HFF-Myc (cell line): ENCODE measurements at places on chromosomes 2 and 18.

DNA sequence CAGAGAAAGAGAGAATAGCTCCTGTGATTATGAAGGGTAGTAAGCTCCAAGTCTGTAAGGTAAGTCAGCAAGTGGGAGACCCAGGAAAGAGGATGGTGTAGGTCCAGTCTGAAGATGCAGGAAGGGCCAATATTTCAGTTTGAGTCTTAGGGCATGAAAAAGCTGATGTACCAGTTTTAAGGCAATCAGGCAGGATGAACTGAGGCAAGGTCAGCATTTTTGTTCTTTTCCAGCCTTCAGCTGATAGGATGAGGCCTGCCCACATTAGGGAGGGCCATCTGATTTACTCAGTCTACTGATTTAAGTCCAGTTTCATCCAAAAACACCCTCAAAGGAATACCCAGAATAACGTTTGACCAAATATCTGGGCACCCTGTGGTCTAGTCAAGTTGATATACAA lies 347.3 kb downstream of the CMPK2 start:
- no peak for DNase-seq

GRCh38 chr2:16330012-16330411 lies 335.6 kb downstream of the CYRIA start:
- DNase-seq = no peak

GRCh38 chr18:36772241-36772723 lies 56.5 kb downstream of the TPGS2 start:
- no peak for DNase-seq

DNA sequence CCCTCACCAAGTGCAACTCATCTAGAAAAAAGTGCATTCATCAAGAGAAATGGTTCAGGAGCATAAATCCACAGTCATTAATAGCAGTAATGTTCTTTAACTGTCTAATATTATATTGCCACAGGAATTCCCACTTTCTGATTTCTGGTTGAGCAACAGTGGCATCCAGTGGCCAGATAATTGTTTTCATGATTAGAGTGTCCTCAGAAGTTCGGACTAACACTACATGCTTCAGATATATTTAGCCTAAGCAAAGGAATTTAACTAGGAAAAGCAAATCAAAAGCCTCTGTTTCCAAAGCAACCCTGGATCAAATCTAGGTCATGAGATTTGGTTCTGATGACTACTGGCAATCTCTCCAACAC lies 9.8 kb upstream of the ERBB4 start:
- DNase-seq = peak; percentile 5

DNA sequence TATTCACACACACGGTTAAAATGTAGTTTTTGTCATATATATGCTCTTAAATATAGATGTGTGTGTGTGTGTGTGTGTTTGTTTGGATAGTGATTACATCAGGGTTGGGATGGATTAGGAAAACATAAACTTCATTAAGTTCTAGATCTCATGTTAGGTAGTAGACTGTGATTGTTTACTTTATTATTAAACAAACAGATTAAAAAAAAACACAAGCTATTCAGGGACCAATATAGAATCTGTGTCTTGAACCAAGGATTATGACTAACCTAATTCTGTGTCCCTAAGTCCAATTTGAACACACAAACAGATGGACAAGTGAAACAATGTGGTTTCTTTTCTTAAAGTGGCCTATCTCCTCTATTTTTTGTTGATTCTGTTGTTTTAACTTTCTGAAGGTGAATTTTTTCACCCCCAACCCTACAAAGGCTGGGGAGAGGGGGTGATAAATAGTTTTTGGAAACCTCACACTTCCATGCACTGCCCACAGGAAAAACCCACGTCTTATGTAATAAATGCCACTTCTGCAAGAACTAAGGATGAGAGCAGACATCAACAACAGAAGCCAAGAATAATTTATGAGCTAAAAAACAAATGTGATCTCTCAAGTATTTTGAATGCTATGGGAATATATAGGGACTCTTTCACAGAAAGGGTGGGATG lies 40.7 kb downstream of the IL1R2 start:
- no peak for DNase-seq

DNA sequence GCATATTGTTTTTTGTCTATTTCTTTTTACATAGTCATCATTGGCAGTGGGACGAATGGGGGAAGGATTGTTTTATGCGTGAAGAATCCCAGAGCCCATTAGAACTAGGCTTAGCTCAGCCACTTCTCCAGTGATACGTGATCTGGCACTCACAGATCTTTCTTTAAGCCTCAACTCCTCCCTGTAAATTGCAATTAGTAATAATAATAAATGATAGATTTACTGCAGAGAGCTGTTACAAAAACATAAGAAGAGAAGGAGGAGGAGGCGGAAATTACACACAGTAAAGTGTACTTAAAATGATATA lies 629.3 kb downstream of the NRXN1 start:
- DNase-seq = no peak

DNA sequence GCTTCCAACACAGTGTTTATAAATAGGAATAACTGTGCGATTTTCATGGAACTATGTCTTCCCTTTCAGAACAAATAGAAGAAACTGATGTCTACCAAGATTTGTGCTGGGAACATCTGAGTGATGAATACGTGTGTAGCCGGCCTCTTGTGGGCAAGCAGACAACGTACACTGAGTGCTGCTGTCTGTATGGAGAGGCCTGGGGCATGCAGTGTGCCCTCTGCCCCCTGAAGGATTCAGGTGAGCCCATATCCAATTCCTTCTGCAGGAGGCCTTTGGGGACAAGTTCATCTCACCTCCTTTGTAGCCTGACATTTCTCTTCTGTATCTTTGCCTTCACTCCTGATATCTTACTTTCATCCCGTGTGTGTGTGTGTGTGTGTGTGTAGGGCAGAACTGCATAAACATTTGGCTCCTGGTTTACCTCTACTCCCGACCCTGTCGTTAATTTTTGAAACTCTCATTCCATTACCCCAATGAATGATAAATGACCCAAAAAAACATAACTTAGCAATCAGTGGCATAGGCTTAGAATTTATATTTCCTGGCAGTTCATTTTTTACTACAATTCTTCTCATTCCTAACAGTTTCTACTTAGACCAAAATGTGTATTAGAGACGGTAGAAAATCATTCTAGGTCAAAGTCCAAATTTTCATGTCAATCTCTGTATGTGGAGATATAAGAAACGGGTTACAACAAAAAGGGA lies 111.0 kb upstream of the RASGRP3 start:
- DNase-seq = no peak

DNA sequence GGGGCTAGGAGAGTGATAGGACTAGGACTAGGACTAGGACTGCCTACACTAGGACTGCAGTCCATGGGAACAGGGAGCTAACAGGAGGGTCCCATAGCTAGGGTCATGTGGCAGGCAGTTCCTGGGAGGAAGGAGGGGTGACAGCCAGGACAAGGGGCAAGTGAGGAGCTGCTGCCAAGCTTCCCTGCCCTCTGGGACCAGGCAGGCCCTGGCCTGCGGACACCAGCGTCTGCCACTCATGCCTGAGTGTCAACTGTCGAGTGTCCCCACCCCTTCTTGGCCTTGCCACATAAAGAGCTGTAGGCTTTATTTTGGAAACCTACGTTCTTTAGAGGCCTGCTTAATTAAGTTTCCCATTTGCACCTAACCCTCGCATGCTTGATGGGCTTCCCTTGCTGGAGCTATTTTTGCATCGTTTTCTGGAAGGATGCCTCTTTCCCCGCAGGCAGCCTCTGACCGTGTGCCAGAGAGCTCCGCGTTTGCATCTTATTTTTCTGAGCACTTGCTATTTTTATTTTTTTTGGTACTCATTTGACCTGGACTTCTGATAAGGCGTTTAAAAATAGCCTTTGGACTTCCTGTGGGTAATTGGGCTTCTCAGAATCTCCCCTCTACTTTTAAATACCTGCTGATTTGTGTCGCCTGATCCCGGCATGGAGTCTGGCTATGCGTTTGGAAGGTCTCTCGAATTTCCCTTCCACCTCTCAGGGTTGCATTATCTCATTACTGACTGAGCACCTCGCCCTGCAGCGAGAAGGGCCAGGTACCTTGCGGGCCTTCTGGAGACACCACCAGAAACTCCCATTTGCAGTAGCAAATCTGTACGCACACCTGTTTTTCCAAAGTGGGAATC lies 66.4 kb downstream of the SH3RF3 start:
- no peak for DNase-seq

GRCh38 chr2:122883849-122884248 lies 1128.4 kb downstream of the TSN start:
- DNase-seq = no peak

- DNase-seq = no peak
Measured at GRCh38 chr2:163701399-163702195, 34.2 kb downstream of the FIGN start.

DNA sequence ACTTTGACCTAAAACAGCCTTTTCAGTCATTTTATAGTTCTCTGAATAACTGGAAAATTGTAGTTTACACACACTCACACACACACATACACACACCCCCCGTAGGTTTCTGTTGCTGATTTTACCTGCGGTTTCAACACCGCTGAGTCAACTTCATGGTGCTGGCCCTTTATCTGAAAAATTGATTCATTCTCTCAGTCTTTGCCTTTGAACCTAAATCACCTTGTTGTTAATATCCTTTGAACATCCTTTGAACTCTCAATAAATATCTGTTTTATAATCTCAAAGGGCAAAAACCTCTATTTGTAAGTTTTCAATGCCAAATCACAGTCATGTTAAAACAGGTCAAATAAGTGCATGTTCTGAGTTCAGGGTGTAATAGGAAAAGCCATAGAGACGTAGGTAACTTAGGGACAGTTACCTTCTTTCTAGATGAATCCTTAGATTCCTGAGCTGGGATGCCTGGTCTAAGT lies 109.0 kb upstream of the BZW1 start:
- no peak for DNase-seq

DNA sequence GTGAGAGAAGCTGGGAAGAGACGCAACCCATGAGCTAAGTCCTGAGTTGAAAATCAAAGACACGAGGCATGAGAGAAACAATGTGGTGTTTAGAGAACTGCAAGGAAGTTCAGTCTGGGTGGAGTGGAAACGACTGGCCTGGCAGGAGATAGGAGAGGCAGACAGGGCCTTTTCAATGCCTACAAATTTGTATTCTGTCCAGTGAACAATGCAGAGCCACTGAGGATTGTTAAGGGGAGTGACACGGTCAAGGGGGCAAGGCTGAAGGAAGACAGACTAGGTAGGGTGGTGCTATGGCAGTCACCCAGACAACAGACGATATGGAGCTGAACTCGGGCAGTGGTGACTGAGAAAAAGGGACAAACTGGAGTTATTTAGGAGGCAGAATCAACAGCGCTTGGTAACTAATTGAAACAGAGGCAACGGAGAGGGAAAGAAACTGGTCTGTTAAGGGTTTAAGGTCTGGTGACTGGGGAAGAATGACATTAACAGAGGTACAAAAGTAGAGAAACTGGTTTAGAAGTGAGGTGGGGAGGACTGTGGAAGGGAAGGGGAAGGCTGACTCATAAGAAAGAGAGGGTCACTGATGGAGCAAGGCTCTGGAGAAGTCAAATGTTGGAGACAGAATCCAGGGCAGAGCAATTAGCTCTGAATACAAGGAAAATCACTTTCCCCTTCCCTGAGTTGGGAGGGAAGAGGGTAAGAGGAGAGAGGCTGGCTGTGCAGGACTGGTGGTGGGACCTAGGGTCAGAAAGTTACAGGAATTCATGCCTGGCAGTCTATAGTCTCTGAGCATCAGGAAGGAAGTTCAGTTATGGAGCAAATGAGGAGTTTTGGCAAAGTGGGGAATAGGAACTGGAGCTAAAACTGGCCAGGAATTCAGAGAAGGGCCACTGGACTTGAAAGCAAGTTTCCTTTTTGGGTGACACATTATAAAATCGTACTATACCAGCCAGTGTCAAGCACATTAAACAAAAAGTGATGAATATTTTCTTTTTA lies 63.4 kb upstream of the CHRNA1 start:
- DNase-seq = no peak

DNA sequence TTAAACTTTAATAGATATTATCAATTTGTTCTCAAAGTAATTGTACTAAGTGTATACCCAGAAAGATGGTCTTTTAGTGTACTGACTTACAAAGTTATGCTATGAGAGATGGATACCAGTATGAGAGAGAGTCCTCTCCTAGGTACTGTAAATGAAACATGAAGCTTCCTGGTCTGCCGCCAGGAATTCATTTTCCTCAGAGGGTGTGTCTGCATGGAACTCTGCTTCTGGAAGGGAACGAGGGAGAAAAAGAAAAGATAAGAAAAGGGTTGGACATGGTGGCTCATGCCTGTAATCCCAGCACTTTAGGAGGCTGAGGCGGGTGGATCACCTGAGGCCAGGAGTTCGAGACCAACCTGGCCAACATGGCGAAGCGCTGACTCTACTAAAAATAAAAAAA lies 2.2 kb upstream of the SSB start:
- no peak for DNase-seq

GRCh38 chr2:207073412-207073800 lies 92.3 kb downstream of the KLF7 start:
- DNase-seq = no peak

DNA sequence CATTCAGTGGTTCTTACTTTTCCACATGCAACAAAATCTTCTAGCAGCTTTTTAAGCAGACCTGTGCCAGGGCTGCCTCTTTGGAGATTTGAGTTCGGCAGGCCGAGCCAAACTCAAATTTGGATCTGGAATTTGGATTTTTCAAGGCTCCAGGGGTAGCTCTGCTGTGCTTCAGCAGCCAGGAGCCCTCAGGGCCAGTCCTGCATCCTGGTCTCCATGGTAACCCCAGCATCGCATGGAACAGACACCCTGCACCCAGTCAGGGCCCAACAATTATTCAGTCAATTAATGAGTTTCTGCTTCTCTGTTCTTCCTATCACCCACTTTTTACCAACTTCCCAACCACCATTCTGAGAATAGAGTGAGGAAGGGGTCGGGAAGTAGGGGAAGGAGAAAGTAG lies 30.0 kb downstream of the EN1 start:
- no peak for DNase-seq

DNA sequence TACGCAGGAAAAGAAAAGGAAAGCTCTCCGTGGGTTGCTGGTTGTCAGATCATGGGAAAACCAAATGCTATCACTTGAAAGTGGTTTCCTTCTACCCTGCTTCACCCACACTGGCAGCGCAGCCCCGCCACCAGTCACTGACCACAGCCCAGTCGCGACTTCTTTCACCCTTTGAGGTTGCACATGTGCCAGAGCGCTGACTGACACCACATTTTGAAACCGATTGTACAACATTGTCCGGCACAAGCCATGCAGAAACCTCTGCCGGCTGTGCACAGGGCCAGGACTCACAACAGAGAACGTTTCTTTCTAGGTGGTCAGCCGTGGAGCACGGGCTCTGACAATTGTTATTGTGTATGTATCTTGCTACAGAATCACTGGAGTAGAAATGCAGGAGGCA lies 827.2 kb upstream of the POU3F3 start:
- no peak for DNase-seq
